ENCODE measurements at places on chromosomes 12 and 14.

GRCh38 chr12:94285943-94286582, 137.7 kb downstream of the PLXNC1 start:
- no peak for DNase-seq

- no peak for DNase-seq
These were observed 23.6 kb upstream of the GPHB5 start for GRCh38 chr14:63342371-63342770.

- no peak for DNase-seq
These were observed 31.3 kb upstream of the ATF1 start for GRCh38 chr12:50732591-50732990.

- peak; percentile 16 for DNase-seq
These were observed 13.0 kb downstream of the SLC25A3 start for GRCh38 chr12:98606359-98606988.

DNA sequence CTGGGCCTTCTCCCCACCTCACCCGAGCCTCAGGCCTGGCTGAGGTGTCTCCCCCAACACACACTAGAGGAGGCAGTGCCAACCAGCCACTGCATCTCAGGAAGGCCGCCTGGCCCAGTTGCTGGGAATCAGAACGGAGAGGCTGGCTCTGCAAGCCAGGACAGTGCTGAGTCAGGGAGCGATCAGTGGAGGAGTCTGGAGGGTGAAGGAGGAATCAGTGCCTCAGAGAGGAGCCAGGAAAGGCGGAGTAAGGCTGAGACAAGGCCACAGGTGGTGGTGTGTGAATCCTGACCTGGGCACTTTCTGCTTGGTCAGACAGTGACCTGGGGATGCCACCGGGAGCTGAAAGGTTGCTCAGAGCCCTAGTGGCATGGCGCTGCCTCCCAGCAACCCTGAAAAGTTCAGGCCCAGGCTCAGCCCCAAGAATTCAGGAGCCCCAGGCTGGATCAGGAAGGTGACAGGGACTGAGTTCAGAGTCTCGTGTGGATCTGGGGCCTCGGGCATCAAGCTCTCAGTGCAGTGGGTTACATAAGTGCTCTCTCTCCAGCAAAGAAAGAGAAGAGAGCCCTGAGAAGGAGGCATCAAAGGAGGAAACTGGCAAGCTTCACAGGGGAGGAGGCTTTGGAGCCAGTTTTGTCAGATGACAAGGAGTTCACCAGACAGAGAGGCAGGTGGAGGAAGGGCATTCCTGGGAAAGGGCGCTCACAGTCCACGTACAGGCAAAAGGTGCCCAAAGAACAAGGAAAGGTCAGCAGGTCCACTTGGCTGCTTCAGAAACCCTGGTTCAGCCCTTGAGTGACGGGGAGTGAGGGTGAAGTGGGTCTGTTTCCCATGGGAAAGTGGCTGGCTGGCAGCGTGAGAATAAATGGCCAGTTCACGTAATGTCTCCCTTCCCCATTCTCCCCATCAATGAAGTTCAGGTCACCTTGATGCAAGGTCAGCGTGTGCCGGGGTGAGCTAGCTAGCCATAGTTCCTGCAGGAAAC, 87.8 kb downstream of the ZFP36L1 start:
- no peak for DNase-seq

DNA sequence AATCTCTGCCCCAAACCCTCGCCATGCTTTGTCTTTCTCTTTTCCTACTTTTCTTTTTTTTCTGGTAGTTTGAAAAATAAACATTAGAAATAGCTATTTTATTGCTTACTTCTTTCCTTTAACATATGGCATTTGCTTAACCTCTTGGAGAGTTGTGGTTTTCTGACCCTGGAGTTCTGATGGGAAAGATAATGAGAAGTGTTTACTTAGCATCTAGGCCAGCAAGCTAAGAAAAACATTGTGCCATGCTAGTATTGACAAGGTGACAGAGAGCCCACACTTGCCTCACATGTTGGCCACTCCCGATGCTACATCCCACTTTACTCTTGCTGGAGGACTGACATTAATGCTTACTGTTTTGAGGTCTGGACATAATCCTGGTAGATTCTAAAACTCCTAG, 886.2 kb downstream of the DIO2 start:
- no peak for DNase-seq

- DNase-seq, result no peak
These were observed 2.3 kb downstream of the INF2 start for GRCh38 chr14:104691546-104692260.

DNA sequence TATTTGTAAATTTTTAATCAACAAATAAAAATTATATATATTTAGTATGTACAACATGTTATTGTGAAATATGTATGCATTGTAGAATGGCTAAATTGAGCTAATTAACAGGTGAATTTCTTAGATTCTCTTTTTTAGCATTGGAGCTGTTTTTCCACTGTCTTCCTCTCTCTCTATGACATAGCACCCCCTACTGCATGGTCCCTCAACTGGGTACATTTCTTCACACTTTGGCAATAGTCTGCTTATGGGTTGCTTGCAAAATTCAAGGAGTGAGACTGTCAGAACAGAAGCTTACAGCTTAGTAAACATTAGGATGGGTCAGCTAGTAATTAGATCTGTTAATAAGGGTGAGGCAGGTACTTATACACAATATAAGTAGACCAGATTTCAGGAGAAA, 658.5 kb upstream of the MGAT4C start:
- DNase-seq, result peak; percentile 69

DNA sequence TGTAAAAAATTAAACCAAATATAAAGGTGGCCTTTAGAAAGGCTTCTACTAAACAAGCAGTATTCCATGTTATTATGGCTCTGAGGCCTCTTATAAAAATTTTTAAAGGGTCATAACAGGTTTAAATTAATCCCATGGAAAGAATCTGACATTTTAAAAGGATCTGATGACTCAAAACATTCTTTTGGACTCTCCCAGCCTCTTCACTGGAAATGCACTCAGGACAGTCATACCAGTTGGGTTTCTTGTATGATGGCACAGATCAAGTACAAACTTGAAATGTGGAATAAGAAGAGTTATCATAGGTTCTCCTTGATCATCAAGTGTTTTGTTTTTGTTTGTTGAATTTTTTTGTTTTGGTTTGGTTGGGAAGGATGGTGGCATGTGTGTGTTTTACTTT, 50.8 kb downstream of the PPP2R5E start:
- DNase-seq, result no peak

All from endothelial cell of umbilical vein (primary cell).